ENCODE measurements at places on chromosomes 3 and 15.

DNA sequence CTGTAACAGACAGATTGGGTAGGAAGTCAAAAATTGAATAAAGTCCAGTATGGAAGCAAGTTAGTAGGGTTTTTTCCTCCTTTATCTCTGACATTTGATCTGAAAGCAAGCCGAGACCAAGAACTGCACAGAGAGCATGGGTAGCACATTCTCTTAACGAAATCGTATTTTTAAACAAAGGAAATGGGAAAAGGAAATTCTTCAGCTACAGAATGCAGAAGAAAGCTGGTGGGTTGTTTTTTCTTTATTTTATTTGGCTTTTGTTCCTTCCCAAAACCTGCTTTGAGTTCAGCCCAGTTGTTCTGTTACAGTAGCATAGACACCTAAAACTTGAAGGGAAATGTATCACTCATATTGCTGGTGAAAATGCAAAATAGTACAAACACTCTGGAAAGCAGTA, 397.0 kb downstream of the GBE1 start:
- no peak for DNase-seq

DNA sequence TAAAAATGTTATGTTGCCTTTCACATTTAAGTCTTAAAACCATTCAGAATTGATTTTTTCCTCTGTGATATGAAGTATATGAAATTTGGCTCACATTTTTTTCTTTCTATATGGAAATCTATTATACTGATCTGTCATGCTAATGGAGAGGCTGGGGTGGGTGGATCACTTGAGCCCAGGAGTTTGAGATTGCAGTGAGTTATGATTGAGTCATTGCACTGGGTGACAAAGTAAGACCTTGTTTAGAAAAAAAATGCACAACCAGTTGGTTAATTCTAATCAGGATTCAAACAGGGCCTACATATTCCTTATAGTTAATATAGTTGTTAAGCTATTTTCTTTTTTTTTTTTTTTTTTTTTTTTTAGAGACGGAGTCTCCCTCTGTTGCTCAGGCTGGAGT, 230.5 kb downstream of the MFSD1 start:
- no peak for DNase-seq

DNA sequence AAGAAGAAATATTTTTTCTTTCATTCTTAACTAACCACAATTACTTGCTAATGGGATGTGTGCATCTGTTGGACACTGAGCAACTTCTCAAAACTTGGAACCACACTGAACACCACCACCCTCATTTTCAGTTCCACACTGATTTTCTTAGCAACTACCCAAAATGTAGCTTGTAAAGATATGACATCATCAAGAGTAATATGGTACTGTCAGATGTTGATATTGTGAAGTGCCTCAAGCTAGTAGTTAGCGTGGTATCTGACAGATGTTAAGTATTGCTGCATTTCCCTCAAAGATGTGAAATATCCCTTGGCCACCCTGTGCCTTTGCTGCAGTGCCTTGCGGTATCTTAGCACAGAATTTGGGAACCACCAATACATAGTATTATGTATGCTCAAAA, 9.3 kb downstream of the RFTN1 start:
- DNase-seq: no peak

GRCh38 chr3:124885466-124886167, 1.5 kb downstream of the ITGB5 start:
- no peak for DNase-seq

DNA sequence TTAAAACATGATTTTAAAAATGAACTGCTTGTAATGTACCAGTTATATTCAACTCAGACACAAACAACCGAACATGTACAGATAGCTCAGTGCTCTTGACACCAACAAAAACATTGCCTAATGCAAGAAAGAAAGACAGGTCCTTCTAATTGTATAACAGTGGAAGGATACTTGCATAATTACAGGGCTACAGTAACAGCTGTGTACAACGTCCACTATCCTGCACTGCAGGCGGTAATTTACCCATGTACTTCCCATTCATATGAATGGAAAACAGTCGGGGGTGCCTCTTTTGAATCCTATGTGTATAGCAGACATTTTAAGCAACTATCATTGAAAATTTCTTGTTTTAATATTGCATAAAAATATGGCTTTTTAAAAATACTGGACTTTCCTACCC, 41.1 kb upstream of the PLSCR5 start:
- DNase-seq: no peak

GRCh38 chr3:42668793-42669217, 15.3 kb downstream of the ZBTB47 start:
- DNase-seq: no peak

GRCh38 chr3:183664913-183665381, 29.5 kb downstream of the KLHL24 start:
- DNase-seq: no peak

- no peak for DNase-seq
Observed at GRCh38 chr3:73813291-73813690, 188.6 kb upstream of the PDZRN3 start.

- no peak for DNase-seq
Observed at GRCh38 chr15:23013681-23014080, 25.7 kb downstream of the TUBGCP5 start.

DNA sequence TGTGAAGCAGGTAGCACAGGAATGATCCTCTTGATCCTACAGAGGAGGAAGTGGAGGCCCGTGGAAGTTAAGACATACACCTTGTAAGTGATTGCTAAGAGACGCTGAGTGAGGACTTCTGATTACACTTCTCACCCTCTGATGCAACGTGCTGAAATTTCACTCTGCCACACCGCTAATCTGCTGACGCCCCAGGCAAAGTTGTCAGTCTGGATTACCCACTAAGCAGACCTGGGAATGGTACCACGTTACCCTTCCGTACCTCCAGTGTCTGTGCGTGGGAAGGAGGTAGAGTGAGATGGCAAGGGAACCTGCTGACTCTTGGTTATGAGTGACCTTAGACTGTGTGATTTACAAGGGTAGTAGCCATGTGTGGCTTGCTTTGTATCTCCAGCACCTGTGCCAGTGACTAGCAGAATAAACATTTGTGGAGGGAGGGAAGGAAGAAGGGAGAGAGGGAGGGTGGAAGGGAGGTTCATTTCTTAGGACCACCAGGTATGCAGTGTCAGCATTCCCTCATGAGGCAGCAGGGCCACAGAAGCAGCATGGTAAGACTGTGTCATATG, 115.0 kb downstream of the ALDH1A2 start:
- DNase-seq: no peak

DNA sequence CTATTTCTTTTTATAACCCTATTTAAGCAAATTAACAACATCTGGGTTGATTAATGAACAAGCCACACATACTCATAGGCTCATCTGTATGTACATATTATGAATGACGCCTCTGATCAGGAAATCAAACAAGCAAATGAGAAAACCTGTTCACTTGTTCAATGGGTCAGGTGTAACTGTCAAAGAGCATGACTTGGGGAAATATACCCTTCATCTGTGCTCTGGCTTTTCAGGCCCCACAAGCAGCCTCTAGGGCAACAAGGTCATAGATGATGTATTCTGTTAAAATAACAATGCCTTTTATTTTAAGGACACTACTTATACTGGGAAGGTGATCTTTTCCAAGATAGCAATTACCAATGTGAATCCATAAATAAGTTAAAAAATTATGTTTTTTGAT, 102.0 kb downstream of the RBMS3 start:
- no peak for DNase-seq

DNA sequence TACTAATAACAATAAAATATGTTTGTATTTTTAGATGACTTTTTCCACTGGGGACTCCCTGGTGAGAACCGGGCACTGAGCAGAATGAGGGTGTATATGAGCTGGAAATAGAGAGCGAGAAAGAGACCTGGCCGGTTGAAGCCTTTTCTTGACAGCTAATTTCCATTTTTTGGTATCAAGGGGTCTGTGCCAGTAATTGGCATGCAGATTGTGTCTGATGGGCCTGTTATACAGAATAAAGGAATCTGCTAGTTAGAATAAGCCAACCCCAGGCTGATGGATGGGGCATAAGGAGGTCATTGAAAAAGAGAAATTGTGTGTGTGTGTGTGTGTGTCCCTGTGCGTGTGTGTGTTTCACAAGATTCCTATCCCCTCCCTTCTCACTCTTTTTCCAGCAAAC, 83.9 kb downstream of the IL20RB start:
- DNase-seq: no peak

GRCh38 chr3:107629566-107629965, 106.8 kb downstream of the BBX start:
- DNase-seq: no peak

DNA sequence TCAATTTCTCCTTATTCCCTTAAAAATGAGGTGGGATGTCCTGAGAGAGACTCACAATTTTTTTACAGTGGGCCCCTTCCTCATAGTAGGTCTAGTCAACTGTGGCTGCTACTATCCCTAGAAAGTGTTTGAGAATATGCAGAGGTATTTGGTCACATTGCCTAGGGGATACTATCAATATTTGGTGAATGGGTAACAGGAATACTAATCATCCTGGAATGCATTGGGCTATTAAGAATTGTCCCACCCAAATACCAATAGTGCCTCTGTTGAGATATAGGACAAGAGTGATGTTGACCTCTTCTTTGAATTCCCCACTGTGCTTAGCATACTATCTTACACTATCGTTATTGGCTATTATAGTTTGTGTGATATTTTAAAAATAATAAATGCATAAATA, 389.4 kb downstream of the DIPK2A start:
- no peak for DNase-seq

DNA sequence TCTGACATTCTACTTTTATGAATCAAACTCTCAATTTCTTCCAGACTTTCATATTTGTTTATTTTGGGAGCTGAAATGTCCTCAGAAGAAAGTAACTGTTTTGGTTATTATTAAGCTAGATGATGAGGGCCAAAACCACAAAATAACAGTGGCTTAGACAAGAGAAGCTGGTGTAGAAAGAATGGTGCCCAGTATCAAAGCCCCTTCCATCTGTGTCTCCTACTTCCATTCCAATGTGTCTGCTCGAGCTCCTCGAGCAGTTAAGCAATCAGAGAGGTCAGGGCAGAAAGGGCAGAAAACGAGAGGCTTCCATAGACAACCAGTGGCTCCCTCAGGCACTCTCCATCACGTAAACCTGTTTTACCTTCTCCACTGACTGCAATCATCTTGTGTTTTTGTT, 59.7 kb upstream of the MAGI1 start:
- DNase-seq: no peak

DNA sequence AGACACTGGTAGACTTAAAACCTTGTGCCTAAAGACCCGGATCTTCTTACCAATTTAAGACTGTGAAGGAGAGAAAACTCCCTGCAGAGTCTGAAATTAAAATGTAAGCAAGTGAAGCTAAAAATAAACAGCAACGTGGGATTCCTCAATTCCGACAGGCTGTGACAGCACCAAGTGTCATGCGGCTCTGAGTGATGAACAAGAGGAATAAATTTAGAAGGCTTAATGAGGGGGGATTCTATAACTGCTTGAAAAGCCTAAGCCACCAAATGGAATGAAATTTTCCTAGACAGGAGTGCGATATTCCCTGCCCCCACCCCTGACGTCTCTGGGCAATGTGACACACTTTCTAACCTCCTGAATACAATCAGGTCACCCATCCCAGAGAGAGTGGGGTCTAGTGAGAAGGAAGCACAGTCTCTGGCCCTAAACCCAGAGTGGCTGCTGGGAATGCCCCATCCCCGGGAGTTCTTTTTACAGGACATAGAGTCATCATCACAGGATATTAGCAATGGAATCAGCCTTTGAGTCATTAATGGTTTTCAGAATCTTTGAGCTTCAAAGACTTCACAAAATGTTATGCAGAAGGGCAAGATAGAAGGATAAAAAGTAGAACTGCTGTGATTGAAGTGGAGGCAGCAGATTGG, 114.3 kb downstream of the EDEM1 start:
- DNase-seq: no peak

DNA sequence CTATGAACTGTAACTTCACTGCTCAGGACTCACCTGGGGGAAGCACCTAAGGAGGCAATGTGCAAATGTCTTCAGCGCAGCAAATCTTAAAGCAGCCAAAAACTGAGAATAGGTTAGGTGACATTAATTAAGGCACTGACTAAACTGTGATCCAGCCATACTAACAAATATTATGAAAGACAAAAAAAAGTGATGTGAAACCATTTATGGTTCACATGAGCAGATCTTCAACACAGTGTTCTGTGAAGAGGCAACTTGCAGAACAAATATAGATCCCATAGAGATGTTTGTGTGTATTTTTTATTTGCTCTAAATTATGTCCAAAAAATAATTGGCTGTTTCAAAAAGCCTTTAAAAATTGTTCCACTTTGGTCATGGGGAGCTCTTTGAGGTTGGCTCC, 24.1 kb upstream of the MITF start:
- no peak for DNase-seq

Measured in suprapubic skin (tissue), 4 donors.